ENCODE measurements at places on chromosomes 4 and X. TPM values are rescaled to one million over a fixed set of nuclear protein-coding genes. Genes with fewer than 3 reads are reported as not detected.

DNAAF6 gene
- total RNA-seq = not detected

FGD1 gene
- 2.1 TPM for total RNA-seq

CENPVL1 gene
- total RNA-seq = not detected

PHKA1 gene
- 1.9 TPM for total RNA-seq

SAGE1 gene
- not detected for total RNA-seq

NCAPG gene
- 34.2 TPM for total RNA-seq
